Hippocampal formation (tissue), 2 donors: ENCODE measurements at places on chromosomes 11 and 22.

DNA sequence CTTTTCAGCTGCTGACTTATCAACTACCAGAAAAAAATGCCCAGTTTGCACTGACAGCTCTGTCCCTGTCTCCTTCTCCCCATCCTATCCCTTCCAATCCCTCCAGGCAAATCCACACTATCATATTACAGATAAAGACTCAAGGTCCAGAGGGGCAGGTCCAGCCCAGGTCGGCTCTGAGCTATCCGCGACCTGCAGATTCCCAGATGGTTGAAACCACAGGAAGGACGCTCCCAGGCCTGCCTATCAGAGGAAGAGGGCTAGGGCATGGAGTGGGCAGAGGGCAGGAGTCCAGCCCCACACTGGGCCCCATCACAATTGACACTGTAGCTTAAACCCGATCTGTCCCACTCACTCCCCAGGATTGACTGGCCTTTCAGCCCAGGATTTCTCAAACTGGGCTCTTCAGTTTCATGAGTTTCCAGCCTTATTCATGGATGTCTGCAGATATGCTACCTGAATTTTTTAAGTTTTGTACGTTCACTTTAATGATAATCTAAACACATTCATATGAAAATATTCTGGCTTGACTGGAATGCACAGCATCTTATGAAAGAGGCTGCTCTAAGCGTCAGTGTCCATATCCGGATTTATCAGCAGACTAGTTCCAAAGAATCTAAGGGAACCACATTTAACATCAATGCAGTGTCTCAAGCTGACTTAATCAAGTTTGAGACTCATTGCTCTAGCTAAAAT, 16.4 kb upstream of the FCHSD2 start:
- no peak for DNase-seq

- no peak for DNase-seq
Measured at GRCh38 chr11:93648158-93648557, 13.3 kb upstream of the CEP295 start.

DNA sequence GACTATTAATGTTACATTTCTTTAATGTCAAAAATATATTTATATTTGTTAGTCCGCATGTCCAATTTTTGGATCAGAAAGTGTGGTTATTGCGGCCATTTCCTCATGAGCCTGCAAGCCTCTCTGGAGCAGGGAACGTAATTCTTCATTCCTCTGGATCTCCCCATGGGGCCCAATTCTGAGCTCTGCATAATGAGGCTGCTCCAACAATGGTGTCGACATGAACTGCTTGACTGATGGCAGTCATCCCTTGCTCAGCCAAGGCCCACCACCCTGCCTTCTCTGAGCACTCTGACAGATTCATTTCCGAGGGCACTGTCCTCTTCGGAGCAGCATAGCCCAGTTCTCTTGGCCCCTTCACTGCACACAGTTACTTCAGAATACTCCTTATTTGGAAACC, 3.1 kb upstream of the HEPACAM start:
- no peak for DNase-seq

DNA sequence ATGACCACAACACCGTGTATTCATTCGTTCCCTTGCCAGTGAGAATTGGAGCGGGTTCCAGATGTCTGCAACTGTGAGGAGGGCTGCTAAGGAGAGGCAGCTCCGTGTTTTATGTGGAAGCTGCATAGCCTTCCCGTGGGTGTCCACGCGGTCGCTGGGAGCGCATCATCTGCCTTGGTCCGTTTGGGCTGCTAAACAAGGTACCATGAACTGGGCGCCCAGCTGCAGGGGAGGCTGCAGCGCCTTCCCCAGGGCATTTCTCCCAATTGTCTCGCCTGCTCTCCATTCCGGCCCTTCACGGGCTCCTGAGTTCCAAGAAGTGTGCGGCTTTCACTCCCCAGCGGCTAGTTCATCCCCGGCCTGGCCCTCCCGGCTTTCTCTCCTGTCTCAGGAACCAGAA, 1446.4 kb downstream of the TBC1D22A start:
- no peak for DNase-seq

- DNase-seq, result no peak
Measured at GRCh38 chr11:3108183-3108721, 51.0 kb upstream of the CARS1 start.

DNA sequence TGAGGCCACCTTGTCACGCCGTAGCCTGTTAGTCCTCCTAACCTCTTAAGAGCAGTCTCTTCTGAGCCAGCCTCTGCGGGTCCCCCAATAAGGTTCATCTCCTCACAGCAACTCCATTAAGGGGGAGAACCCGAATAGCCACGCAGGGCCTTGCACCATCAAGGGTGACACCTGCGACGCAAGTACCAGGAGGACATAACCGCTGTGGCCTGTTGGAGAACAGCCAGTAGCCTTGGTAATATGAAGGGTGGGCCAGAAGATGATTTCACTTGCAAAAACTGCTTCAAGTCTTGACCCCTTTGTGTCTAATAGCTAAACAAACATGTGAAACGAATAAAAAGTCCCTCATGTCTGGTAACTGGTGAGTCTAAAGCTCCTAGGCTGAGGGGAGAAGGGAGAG, 14.8 kb downstream of the ARFGAP2 start:
- no peak for DNase-seq

DNA sequence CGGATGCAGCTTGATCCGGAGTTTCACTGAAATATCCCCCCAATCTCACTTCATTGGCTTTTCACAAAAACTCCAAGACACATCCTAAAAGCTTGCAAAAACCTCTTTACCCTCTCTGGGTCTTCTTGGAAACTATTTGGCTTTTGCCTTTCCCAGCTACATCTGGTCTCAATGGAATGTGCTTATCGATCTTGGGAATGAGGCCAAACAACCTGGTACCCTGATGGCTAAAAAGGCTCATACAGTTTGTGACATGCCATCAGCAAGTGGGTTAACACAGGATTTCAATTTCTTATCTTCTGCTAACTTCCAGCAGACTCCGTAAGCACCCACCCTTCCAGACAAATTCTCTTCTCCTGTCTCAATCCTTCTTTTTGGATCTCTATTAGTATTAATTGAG, 45.9 kb upstream of the TEAD1 start:
- no peak for DNase-seq

DNA sequence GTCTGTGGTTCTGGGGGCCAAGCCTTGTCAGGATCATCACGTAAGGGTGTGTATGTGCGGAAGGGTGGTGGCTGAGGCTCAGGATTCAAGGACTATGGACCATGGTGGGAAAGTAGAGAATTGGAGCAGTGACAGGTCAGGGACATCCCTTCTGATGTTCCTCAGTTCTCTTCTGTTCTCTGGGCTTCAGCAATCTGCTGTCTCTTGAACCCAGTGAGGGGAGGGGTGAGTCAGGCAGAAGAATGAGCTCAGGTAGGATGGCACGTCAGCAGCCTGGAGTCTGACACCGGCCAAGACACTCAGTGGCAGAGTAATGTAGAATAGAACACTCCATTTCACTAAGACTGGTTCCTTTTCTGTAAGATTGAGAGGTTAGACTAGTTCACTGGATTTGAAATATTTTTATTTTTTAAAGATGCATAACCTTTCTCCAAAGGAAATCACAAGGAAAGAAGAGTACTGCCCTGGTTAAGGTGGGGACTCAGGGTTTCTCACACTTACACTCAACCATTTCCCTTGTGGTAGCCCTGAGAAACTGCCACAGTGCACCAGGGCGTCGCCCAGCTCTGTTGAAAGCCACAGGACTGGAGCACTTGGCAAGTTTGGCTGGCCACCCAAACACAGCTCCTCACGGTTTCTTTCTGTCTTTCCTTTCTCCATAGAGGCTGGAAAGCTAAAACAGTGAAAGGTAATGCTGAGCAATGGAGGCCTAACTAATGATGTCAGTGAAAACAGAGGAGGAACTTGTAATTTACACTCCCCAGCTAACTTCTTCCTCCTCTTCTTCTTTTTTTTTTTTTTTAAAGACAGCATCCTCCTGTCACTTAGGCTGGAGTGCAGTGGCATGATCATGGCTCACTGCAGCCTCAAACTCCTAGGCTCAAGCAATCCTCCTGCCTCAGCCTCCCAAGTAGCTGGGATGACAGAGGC, 23.1 kb upstream of the MICAL2 start:
- no peak for DNase-seq

- no peak for DNase-seq
Measured at GRCh38 chr11:59923813-59924212, 14.4 kb upstream of the OOSP1 start.

DNA sequence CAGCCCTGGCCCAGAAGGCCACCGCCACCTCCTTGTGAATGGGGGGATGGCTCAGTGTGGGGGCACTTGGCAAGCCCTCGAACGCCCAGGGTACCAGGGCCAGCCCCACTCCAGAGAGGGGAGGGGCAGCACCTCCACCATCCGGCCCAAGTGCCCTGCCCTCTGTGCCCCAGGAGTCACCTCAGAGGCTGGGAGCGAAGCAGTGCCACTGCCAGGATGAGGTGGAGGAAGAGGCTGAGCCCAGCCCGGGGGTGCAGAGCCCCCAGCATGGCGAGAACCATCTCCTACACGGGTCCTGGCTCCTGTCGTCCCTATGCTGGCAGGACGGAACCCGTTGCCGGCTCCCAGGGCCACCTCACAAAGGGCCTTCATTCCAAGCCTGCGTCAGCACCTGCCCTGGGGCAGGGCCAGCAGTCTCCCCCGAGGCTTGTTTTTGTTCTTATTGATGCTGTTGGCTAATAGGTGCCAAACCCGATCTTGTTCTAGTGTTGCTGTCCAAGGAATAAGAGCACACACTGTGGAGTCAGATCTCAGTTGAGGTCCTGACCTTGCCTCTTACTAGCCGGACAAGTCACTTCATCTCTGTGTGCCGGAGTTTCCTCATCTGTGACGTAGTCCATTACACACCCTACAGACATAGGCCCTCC, at the start of gene FREY1:
Gene FREY1, minus strand, starts transcription at position 307 of the 647 bp plus-strand sequence. Its CDS starts 26 bp downstream, at position 281.
- DNase-seq, result no peak

GRCh38 chr11:95088946-95089619, 563 bp upstream of the ENDOD1 start:
- DNase-seq, result no peak

DNA sequence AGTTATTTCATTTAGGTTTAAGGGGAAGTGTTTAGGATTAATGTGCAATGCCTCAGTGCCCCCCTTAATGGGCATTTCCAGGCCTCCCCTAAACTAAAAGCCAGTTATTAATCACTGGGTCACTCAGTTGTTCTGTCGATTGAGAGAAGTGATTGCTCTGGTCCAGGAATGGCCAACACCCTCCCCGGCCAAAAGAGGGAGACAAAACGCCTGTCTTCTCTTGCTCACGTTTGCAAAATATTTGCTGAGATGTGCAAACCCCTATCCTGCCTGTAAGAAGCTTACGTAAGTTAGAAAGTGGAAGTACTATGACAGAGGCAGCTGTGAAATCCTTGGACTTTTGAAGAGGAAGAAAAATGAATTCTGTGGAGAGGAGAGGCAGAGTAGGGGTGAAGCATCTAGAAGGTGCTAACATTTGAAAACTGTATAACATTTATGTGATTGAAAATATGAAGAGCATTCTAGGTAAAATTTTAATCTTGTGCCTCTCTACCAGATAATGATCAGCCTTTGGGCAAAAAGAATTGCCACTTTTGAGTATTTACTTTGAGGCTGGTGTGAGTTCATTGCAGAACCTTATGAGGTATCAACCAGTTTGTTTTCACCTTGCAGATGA, 37.7 kb downstream of the NTM start:
- peak; percentile 23 for DNase-seq

- DNase-seq, result peak; percentile 75
Measured at GRCh38 chr22:49305214-49305965, 522.3 kb downstream of the BRD1 start.

- DNase-seq, result no peak
Measured at GRCh38 chr11:131300439-131300717, 70.0 kb upstream of the NTM start.

GRCh38 chr11:114157476-114158050, 98.1 kb downstream of the ZBTB16 start:
- DNase-seq, result no peak

DNA sequence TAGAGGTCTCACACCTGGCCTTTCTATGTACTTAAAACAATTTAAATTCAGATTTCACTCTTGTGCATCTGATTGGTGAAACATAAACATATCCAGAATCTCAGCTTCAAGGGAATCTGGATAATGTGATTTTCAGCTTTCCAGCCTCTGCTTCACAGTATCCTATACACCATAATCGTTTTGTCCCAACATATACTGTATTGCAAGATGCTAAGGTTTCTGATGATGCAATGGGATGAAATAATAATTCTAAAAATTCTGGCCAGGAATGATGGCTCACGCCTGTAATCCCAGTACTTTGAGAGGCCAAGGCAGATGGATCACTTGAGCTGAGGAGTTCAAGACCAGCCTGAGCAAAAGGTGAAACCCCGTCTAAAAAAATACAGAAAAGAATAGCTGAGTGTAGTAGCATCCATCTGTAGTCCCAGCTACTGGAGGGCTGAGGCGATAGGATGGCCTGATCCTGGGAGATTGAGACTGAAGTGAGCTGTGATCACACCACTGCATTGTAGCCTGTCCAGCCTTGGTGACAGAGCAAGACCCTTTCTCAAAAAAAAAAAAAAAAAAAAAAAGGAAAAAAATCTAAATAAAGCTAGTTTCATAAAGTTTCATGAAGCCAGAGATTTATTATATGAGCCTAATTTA, 41.0 kb upstream of the CTSC start:
- DNase-seq, result no peak

DNA sequence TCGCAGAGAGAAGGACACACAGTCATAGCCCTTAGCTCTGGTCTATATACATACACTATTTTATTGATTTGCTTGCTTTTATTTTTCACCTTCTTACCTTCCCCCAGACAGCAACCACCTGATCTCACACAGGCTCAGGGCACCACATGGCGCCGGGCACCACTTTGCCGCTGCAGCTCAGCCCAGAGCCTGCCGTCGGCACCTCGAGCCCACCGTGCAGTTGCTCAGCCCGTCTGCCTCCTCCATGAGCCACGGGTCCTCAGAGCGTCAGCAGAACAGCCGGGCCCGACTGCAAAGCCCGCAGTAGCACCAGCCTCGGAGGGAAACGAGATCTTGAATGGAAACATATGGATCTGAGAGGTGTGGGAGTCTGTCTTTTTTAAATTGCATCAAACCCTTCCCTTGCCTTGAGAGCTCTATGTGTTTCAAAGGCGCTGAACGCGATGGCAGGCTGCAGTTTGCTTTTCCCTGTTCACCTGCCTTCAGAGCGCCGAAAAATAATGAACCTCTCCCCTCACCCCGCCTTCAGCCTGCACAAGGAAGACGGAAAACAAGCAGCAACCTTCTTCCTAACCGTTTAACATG, 505.4 kb downstream of the MN1 start:
- no peak for DNase-seq

DNA sequence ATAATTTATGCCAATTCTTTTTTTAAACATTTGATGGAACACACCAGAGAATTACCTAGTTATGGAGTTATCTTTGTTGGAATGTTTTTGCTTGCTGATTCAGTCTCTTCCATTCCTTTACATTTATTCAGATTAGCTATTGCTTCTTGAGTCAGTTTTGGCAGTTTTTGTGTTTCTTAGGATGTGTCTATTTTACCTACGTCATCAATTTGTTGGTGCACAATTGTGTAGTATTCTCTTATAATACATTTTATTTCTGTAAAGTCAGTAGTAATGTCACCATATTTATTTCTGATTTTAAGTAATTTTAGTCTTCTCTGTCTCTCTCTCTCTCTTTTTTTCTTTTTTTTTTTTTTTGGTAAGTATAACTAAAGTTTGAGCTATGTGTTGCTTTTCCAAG, 929.5 kb upstream of the RAG2 start:
- DNase-seq, result no peak

GRCh38 chr22:27732391-27732790, 69.2 kb downstream of the MN1 start:
- no peak for DNase-seq

GRCh38 chr11:126476266-126476924, 120.9 kb downstream of the ST3GAL4 start:
- DNase-seq, result no peak

- no peak for DNase-seq
Measured at GRCh38 chr11:130197386-130198035, 37.9 kb downstream of the ST14 start.
